ENCODE measurements at places on chromosomes 6 and 20.
A peak's percentile ranks its signal among the peaks of the same experiment; 100 is the strongest.

DNA sequence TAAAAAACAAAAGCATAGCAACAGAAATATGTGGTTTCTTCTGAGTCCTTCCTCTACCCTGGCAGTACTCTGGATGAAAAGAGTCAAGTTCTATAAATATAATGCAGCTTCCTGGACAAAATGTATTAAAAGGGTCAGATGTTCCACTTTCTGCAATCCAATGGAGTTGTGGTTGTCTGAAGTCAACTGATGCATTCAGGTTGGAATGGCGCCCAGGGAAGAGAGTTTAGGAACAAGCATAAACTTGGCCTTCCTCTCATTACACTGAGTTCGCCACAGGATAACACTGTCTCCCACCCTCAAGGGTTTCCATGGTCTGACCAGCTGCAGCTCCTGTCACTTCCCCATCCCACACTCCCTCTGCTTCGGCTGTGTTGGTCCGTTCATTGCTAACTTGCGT lies 66.4 kb downstream of the PLEKHG1 start:
- DNase-seq, result no peak

DNA sequence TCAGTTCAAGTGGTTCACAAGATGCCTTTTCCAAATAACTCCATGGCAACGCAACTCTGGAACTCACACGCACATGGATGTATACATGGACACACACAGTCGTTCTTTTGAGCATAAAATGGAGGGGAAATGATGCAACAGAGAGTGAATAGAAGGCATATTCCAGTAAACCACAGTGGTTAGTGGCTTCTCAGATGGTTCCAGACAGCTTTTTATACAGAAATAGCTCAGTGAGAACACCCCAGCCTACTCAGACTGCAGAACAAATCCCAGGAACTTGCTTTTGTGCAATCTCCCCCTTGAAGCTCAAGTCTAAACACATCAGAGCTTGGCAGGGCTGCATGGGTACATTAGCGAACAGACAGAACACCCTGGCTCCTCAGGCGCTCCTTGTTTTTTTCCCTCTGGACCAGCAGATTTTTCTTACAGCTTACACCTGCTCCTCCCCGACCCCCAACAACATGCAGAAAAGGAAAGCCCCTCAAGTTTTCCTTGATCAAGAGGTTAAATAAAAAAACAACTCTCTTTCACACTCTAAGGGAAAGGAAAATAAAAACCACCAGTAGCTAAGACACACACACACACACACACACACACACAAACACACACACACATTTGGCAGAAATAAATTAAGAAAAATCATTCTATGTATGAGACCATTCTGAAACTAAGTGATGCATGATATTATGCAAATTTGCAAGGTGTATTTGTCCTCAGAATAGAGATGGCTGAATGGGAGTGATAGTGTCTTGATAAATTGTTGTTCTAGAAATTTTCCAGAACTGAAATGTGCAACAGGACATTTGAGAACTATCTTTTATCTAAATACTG lies 51.2 kb upstream of the RANBP9 start:
- DNase-seq, result no peak

DNA sequence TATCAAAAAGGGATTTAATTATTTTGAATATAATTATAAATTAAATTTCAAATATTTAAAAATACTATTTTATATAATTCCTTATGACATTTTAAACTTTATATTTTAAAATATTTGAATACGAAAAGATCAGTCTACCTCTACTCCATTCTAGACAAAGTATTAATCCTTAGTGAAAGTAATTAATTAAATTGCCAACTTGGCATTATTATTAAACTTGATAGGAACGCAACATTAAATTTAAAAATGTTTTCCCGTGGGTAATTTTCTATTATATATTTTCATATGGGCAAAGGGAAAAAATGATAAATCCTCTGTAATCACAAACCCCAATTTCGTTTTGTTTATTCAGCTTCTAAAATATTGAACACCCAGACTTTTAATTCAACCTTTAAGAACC lies 8.4 kb upstream of the FHL5 start:
- no peak for DNase-seq

- DNase-seq, result no peak
These were observed 24.7 kb upstream of the MROH8 start for GRCh38 chr20:37204056-37204455.

GRCh38 chr20:62804627-62805154 lies at the start of gene OGFR:
TSS of gene OGFR (plus strand) at chr20:62804835. CDS start at chr20:62804860, 25 bp downstream.
- peak; percentile 72 for DNase-seq

GRCh38 chr6:1917626-1918371 lies 308.1 kb downstream of the FOXC1 start:
- no peak for DNase-seq

GRCh38 chr20:5095454-5095853 lies 24.3 kb downstream of the PCNA start:
- no peak for DNase-seq

GRCh38 chr6:158751921-158752320 lies 67.2 kb downstream of the EZR start:
- no peak for DNase-seq

- no peak for DNase-seq
These were observed 46.0 kb upstream of the SRF start for GRCh38 chr6:43125119-43125518.

DNA sequence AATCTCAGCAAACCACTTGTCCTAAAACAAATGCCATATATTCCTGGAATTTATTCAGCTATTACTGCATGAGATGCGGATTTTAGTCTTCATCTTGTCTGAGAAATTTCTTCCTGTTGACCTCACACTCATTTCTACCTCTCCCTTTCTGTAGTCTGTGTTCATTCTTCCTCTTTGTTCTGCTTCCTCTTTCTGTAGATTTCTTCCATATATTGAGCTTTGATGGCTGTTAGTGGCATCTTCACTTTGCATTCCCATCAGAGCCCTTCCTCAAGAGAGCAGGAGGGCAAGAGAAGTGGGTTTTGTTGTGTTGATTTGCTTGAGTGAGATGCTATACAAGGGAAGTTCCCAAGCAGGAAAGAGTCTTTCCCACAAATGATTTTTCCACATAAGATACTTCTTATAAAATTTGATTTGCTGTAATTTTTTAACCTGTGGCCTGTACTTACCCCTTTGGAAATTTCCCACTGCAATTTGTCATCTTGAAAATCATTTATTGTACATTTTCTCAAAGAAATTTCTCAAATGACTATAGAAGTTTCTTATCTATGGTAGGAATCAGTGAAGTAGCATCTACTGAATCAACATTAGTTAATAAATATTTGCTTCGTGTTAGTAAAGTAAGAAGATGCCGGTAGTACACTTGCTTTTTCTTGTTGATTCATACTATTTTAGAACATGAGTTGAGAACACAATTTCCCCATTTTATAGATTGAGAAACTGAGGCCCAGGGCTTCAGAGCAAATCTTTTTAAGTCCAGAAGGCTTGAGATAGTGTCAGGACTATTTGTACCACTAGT lies 43.8 kb downstream of the MAP3K4 start:
- no peak for DNase-seq

GRCh38 chr20:20425823-20426654 lies 58.1 kb downstream of the INSM1 start:
- no peak for DNase-seq

DNA sequence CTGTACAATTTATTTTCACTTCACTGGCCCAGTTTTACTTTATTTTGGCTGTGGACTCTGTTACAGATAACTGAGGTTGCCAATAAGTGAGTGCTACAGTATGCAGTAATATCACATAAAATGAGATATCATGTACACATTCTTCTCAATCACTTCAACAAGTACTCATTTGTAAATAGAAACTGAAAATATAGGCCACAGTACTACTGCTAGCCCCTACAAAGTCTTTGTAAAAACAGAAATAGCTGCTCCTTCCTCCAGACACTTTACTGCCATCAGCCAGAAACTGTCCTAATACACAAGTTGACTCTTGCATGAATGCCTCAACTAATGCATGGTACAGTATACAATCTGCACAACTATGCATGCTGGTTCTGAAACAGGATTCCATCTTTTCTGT lies 9.2 kb downstream of the DTNBP1 start:
- DNase-seq, result no peak

DNA sequence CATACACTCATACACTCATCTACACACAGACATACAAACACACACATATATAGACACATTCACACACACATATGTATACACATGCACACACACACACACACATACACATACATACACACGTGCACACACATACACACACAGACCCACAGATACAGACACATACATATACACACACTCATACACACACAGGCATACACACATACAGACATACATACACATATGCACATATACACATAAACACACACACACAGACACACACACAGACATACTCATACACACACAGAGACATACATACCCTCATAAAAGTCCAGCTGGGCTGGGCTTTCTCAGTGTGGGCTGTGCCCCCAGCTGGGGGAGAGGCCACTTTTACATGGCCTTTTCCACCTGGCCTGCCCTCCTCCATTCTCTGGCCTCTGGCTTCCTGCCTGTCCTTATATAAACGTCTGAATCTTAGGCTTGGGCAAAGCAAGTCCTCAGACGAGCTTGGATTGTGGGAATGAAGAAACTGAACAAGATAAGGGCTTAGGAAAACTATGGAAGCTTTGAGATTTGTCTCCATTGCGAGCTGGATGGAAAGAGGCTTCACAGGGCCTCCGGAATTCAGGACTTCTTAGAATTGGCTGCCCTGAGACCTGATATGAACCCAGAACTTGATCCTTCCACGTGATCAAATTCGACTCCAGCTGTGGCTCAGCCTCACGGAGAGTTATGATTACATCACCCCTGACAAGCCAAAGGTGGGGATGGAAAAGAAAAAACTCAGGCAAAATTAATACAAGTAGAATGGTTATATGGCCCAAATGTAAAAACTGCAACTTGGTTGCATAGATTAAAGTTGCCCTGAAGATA lies 22.5 kb upstream of the CST3 start:
- no peak for DNase-seq

DNA sequence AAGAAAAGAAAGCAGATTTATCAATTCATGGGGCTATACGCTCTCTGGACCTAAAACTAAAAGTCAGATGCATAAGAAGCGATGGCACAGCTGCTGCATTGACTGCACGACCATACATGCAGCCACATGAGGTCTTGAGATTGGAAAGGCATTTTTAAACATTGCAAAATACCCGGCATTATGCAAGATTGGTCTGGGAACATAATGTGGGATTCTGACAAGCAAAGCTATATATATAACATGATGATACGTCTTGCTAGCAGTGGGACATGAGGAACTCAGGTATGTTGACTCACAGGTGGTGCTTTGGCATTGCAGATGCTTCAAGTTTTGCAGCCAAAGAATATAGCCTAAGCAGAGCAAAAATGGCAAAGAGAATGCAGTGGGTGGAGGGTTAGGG lies 55.1 kb downstream of the SAMD3 start:
- DNase-seq, result no peak

DNA sequence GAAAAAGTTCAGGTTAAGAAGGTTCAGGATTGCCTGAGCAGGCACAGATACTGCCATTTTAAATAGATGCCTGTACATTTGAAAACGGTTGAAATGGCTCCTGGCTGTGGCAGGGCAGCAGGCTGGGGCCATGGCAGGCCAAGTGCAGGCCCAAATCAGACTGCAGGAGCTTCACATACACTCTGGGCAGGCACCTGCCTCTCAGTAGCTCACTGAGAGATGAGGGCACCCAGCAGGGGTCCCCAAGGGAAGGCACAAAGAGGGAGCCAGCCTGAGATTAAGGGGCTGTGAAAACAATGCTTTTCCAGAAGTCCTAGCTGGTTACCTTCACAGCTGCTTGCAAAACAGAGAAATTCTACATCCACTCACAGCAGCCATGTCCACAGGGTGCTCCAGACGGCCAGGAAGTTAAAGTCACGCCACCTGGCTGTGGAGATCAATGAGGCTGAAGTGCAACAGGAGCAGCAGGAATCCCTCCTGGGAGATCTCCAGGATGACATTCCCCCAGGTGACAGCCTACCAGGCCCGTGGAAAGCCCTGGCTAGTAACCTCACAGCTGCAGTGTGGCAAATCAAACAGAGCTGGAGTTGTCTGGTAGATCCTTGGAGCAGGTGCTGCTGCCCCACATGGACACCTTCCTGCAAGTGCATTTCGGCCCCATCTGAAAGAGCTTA lies 6.2 kb upstream of the RAET1E start:
- DNase-seq, result no peak

DNA sequence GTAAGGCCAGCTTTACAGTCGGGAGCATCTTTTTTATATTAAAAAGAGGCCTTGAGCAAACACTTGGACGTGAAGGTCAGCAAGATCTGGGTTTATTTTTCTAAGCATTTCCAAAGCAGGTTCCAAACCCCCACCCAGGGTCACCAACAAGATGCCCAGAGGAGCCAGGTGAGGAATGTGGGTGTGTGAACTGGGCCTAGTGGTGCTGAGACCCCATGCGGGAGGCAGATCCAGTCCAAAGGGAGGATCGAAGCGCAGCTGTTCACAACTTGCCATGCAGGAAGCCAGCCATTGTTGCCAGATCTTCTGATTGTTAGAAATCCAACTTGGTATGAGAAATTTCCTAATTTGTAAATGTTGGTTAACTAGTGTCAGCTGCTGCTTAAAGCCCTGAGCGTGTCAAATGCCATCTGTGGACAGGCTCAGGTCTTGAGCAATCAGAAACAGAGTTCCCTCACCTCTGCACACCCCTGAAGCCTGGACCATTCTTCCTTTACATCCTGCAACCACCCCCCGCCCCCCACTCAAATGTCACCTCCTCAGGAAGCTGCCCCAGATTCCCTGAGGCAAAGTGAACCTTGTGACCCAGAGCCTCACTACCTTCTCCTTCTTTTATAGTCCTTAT lies 46.5 kb downstream of the NFATC2 start:
- DNase-seq, result no peak

GRCh38 chr6:145733207-145733606 lies 2.1 kb downstream of the EPM2A start:
- no peak for DNase-seq

GRCh38 chr6:91042656-91043055 lies 455.8 kb upstream of the MAP3K7 start:
- DNase-seq, result no peak

GRCh38 chr20:18032977-18033892 lies 24.5 kb downstream of the OVOL2 start:
- DNase-seq, result no peak

- no peak for DNase-seq
These were observed 55.6 kb downstream of the PRR18 start for GRCh38 chr6:166252601-166253000.

- no peak for DNase-seq
These were observed 133.8 kb upstream of the CCN2 start for GRCh38 chr6:132084811-132085509.

- no peak for DNase-seq
These were observed 109.1 kb upstream of the ENPP5 start for GRCh38 chr6:46279874-46280273.

All from activated B cell treated with CpG ODN at 0.5 μM for 24 hours (primary cell).